Left hindlimb (tissue), 1 donor: ENCODE measurements at places on chromosomes 16 and 17.
A peak's percentile ranks its signal among the peaks of the same experiment; 100 is the strongest.

DNA sequence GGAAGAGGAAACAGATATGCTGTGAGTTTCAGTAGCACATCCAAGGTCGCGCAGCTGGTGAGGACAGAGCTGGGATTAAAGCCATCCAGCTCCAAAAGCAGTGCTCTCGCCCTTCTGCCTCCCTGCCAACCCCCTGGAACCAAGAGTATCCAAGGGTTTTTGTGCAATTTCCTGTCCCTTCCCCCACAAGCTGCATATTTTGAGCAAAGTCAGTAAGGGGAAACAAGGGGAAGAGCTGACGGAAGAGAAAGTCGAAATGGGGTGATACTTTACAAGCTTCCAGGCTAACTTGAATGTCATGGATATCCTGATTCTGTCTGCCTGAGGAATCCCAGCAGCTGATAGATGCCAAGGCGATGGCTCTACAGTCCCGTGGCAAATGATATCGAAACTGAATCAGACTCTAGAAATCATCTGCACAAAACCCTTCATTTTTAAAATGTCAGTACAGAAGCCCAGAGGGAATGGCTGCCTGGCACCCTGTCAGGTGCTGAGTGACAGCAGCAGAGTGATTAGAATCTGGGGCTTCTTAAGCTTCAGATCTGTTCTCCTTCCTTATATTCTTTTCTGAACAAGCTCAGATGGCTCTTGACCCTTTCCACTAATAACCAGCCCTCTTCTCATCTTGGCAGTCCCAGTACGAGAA, 42.9 kb upstream of the TEKT3 start:
- no peak for DNase-seq

DNA sequence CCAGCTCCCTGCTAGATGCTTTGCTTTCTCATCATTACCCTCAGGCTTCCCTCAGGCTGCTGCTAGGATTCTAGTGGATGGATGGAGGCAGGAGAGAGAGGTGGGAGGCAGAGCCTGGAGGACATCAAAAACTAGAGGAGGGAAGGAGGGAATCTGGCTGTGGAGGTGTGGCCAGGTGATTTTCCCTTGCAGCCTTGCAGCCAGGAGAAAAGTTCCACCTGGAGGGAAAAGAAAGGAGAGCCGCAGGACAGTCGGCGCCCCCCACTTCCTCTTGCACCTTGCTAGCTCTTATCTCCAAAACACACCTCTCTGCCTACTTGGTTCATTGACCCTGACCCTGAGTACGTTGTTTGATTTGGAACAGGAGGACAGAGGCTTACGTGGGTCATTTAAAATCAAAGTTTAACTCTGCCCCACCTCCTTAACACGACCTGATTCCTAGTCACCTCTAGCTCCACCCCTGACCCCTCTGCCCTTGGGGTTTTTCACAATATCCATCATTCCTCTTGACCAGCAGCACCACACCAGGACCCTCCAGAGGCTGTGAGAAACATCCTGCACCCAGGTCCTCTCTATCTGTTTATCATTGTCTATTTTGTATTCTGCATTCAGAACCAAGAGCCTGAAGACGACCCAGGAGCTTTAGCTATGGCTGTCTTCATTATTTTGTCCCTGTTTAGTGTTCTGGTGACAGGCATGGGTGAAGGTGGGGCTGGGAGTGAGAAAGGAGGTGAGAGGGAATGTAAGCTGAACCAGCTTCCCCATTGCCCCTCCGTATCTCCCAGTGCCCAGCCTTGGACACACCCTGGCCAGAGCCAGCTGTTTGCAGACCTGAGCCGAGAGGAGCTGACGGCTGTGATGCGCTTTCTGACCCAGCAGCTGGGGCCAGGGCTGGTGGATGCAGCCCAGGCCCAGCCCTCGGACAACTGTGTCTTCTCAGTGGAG, 15.9 kb downstream of the AOC3 start:
- no peak for DNase-seq

DNA sequence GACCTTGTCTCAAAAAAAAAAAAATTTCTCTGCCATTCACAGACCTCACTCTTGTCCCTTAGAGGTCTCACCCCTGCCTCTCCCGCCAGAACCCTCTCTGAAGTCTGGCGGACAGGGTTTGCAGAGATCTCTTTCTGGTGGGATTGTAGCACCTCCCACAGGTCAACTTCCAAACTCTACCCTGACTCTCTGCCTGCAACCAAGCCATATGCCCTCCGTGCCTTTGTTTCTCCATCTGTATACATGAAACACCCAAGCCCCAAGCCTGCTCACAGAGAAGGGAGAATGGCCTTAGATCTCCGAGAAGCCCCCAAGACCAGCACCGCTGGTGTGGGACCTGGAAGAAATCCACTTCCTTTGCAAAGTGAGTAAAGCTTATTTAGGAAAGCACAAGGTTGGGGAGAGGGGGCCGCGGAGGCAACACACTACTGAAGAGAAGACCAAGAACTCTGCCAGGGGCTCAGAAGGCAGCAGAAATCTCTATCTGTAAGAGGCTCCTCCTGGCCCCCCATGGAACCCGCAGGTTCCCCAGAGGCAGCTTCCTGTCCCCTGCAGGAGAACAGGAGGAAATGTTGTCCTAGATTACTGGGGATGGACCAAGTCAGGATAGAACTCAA, 219.9 kb downstream of the C16orf78 start:
- peak; percentile 19 for DNase-seq

DNA sequence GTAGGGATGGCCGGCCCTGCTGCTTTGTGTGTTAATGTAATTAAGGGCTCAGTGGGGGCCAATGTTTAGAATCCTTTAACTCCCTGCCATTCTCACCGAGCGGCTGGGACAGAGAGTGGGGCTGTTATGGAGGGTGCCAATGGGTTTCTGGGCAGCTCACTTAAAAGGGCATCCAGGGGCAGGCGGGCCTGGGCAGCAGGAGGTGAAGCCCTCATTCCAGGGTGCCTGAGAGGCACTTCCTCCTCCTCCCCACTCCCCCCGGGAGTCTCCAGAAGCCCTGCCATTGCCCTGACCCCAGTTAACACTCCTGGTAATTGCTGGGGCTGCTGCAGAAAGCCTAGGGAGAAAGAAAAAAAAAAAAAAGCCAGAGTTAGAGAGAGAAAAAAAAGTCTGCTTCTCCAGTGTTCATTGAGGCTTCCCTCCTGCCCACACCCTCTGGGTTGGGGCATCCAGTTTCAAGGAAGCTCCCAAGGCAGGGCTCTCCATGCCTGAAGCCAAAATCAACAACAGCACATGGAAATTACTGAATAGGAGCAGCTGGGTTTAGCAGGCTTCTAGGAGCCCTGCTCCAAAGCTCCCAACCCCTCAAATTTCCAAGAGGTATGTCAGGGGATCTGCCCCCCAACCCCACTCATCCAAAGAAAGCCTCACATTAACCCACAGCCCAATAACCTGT, 28.0 kb downstream of the CUEDC1 start:
- peak; percentile 87 for DNase-seq

DNA sequence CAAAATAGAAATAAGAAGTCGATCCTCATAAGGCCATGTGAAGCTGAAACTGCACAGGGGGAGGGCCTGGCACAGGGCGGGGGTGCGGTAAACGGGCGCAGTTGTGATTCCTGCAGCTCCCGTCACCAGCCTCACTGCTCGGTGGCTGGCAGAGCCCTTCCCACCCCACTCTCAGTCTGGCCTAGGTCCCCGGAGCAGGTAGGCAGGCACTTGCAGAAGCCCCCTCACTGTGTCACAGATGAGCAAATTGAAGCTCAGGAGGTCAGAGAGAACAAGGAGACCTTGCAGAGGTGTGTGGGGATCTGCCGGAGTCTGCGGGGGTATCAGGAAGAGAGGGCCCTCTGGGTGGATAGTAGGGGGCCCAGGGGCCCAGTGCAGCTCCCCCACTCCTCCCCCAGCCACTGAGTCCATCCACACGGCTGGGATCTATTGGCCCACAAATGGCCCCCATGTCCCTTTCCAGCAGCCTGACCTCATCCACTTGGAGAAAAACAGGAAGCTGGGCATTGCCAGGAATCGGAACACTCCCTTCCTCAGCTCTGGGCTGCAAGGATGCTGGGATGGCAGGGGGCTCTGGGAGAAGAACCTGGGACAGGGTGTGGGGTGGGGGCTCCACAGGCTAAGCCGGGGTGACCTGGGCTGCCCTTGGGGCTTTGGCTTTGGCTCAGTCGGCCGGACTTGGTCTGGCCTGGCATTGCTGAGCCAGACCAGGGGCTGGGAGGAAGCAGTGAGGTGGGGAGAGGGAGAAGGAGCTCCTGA, 21.4 kb upstream of the MAP3K14 start:
- no peak for DNase-seq

GRCh38 chr16:10521681-10522274, 58.6 kb downstream of the EMP2 start:
- peak; percentile 52 for DNase-seq
